Left renal cortex interstitium (tissue), 4 donors: ENCODE measurements at places on chromosomes 2 and 18.

GRCh38 chr2:147174824-147175254 lies 670.0 kb upstream of the ACVR2A start:
- DNase-seq = no peak

DNA sequence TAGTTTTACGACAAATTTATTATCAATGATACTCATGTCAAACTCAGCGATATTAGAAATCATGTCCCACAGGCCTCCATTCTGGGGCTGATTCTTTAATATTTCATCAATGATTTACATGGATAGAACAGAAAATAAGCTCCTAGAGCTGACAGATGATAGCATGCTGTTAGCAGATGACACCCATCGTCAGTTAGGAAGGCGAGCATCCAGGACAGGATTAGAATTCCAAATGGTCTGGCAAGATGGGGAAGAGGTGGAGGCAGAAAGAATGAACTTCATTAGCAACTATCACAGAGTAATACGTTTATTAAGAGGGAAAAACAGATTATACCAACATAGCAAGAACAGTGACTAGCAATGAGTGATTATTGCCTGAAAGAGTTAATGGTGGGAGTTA lies 46.2 kb upstream of the ACVR1 start:
- DNase-seq = no peak

DNA sequence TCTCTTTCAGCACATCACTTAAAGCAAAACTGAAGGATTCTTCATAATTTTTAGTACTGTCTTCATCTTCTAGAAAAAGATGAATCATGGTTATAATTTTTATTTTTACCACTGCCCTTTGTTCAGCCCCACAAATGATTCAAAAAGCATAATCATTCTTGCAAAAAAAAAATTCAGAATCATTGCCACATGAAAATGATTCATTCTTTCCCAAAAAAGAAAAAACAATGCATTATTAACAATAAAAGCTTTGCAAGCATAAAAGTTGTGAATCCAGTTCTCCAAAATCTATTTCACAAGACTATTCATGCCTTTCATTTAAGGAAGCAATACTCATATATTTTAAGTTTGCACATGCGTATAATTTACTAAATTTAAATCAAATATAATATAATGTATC lies 204.8 kb downstream of the RBM43 start:
- DNase-seq = no peak

DNA sequence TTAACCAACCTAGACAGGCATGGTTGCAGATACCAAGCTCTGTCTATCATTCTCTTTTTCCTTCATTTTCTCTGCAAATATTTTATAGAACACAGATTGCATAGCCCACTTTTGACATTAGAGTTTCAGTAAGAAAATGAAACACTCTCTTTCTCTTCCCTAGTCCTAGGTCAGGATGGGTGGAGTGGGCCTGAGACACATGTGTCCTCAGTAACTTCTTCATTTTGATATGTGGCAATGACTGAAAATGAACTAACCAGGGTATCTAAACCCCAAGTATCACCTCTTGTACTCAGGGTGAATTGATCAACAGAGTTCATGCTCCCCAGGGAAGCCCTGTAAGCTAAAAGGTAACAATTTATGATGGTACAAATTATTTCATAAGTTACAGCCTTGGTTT lies 37.0 kb upstream of the KYNU start:
- no peak for DNase-seq

- no peak for DNase-seq
These were observed 3.4 kb upstream of the SP3 start for GRCh38 chr2:173968551-173968950.

DNA sequence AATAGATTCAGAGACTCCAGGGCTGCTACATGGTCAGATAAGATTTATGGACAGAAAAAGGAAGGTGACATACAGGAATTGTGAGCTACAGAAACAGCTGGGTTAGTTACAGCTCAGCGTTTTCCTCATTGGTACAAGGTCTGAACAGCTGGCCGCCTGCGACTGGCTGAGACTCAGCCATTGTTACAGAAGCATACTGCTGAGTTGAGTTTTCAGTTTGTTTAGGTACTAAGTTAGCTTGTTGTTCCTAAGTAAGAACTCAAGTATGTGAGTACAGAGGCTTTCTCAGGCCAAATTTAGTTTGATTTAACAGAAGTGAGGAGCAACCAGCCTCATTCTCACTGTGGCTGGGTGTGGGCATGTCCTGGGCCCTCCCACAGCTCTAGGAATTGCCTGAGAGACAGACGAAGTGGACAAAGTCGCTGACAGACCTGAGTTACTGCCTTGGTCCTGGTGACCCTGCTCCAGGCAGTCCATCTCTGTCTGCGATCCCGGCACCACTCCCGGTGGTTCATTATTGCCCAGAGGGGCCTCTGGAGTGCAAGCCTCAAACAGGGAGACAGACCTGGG lies 27.8 kb upstream of the RHOB start:
- no peak for DNase-seq

DNA sequence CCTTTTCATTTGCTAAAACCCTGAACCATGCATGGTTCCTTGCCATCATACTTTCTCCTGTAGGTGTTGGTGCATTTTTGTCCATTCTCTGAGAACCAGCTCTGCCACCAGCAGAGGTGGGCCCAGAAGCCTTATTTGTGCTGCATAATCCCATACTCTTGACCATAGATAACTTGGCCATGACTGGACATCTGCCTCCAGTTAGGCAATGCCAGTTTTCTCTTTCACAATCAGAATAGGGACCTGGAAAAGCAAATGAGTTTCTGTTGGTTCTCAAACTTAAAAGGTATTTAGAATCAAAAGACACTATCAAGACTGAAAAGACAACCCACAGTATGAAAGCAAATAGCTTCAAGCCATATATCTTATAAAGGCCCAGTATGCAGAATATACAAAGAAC lies 167.3 kb downstream of the MAIP1 start:
- no peak for DNase-seq

- DNase-seq = no peak
These were observed 1672.7 kb upstream of the TMEFF2 start for GRCh38 chr2:193867454-193867853.

GRCh38 chr2:85662899-85663593 lies 5.0 kb downstream of the SFTPB start:
- DNase-seq = no peak

DNA sequence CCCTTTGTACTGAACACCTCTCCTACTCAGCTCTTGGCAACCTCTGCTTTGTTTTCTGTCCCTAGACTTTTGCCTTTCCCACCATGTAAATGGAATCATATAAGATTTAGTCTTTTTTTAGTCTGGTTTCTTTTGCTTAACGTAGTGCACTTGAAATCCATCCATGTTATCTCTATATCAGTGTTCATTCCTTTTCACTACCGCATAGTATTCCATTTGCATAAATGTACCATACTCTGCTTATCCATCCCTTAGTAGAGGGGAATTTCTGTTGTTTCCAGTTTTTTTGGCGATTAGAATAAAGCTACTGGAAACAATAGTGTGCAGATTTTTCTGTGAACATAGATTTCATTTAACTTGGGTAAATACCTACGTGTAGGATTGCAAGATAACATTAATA lies 46.4 kb downstream of the GAD1 start:
- no peak for DNase-seq

DNA sequence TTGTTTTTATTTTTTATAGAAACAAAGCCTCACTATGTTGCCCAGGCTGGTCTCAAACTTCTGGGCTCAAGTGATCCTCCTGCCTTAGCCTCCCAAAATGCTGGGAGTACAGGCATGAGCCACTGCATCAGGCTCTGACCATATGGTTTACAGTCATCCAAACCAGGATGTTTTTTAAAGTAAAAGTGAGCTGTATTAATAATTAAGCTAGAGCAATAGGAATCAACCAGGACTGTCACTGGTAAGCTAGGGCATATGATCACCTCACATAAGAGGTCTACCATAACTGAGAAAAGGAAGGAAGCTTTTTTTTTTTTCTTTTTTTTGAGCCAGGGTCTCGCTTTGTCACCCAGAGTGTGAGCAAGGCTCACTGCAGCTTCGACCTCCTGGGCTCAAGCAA lies 8.5 kb upstream of the RBBP8 start:
- DNase-seq = no peak
